ENCODE measurements at places on chromosomes 7 and 10.

DNA sequence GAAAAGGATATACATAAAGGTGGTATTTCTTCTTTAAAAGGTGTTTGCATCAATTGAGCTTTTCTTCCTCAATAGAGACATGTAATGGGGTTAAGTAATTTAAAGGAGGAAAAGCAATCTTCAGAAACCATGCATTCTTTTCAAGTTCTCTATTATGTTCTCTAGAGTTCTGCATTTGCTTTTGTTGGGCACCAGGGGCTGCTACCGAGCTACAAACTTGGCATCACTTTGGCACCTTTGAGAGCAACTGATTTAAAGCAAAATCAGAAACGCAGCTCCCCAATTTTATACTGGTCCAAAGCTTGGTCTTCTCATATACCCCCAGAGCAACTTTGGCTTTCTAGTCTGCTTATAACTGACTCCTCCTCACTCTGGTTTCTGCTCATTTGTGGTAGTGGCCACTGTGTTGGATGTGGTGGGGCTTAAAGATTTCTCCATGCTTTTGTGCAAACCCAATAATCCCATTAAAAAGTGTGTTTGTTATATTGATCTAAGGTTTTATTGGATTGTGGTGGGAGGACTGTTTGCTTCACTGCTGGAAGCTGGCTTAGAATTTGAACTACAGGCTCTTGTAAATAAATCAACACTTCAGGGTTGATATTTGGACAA lies 712.1 kb downstream of the PHTF2 start:
- no peak overlapping the region for H3K4me3 ChIP-seq
- no peaks in the 10 kb centered on the region for H3K4me1 ChIP-seq
- no peaks in the 10 kb centered on the region for H3K36me3 ChIP-seq
- H3K27me3 ChIP-seq = no peaks in the 10 kb centered on the region
- no peak overlapping the region for H3K27ac ChIP-seq

DNA sequence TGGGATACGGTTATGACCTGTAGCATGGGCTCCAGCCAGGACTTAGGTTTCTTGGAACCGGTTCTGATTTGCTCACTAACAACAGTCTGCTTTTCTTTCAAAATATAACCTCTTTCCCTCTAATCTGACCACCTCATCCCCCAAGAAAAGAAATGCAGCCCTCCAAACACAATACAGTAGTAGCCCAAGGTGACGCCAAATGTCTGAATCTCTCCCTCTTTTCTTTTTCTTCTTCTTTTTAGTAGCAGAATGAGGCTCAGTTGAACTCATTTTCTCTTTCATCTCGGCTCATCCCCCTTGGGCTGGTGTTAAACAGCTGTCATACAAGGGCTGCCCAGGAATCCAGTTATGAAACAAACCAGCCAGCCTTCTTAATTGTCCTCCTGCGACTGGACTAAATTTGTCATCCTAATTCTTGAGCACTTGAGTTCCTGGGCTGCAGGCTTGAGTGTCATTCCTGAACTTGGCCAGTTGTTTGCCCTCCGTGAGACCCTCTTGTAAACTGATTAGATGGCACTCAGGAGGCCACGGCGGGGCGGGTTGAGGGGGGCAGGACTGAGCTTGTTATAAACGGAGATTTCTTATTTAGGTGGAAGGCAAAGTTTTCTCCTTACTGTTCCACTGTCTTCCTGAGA lies 94.8 kb downstream of the SORCS3 start:
- no peak for DNase-seq
- H3K4me1 ChIP-seq = no peaks in the 10 kb centered on the region
- H3K27ac ChIP-seq = no peak overlapping the region

GRCh38 chr7:68484731-68485130 lies 1113.5 kb upstream of the AUTS2 start:
- no peak for DNase-seq
- no peak overlapping the region for H3K4me3 ChIP-seq
- no peaks in the 10 kb centered on the region for H3K27me3 ChIP-seq
- H3K36me3 ChIP-seq = no peaks in the 10 kb centered on the region
- no peak overlapping the region for H3K27ac ChIP-seq
- H3K4me1 ChIP-seq = no peaks in the 10 kb centered on the region

DNA sequence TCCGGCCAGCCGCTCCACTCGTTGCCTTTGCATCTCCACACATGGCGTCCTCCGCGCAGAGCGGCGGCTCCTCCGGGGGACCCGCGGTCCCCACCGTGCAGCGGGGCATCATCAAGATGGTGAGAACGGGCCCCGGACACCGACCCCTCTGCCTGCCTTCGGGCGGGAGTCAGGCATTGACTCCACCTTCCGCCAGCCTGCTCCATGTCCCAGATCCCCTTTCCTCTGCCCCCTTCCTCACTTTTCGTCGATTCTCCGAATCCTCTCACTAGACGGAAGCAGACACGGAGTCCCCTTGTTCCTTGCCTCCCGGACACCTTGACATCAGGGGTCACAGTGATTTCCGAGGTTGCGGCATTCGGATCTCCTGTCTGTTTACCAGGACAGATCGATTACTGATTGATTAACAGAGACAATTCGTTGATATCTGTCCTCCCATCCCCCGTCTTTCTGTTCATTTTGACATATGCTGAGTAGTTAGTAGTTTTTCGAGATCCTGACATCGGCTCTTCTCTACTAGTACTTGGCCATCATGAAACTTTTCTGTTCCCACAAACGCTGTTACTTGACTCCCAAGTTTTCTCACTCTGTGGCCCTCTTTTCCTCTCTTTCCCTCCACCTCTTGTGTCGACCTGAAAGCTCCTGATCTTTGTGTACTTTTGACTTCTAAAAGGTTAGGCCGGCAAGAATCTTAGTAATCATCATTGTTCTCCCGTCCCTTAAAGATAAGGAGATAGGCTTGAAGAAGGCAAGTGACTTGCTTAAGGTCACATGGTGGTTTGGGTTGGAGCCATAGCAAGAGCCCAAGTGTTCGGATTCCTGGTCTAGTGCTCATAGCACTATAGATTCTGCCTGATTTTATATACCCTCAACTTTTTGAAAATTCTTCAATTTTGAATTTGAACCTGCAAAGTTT lies 597 bp downstream of the SND1 start:
- H3K27me3 ChIP-seq = no peaks in the 10 kb centered on the region
- H3K4me3 ChIP-seq = peak overlapping the region; percentile 100
- DNase-seq = no peak
- H3K36me3 ChIP-seq = peaks cover 8% of the 10 kb centered on the region

- H3K27me3 ChIP-seq = no peaks in the 10 kb centered on the region
- no peaks in the 10 kb centered on the region for H3K36me3 ChIP-seq
- no peak overlapping the region for H3K4me3 ChIP-seq
- H3K4me1 ChIP-seq = no peaks in the 10 kb centered on the region
- no peak overlapping the region for H3K27ac ChIP-seq
- DNase-seq = no peak
These were observed 694.9 kb upstream of the LRRN3 start for GRCh38 chr7:110396021-110396420.

DNA sequence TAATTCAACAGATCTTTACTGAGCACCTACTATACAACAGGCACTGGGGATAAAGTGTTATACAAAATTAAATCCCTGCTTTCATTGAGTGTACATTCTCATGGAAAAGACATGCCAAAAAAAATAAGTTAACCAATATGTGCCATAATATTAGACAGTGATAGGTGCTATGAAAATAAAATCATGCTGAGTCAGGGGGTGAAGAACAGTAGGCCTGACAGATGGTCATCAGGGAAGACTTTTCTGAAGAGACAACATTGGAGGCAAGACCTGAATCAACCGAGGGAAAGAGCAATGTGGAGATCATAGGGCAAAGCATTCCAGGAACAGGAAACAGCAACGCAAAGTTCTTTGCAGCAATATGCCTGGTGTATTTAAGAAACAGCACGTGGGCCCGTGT lies 135.5 kb downstream of the C1GALT1 start:
- DNase-seq = no peak
- peaks cover 3% of the 10 kb centered on the region for H3K27me3 ChIP-seq
- H3K4me1 ChIP-seq = no peaks in the 10 kb centered on the region
- H3K36me3 ChIP-seq = no peaks in the 10 kb centered on the region
- H3K27ac ChIP-seq = no peak overlapping the region

Data from Panc1 (cell line).